Glutamatergic neuron (in vitro differentiated cells): ENCODE measurements at places on chromosomes 2 and 18. TPM values are rescaled to one million over a fixed set of nuclear protein-coding genes. Genes with fewer than 3 reads are reported as not detected.

GRCh38 chr2:236970656-236971010 is 115.1 kb upstream of the COPS8 start:
- no peak for DNase-seq

DNA sequence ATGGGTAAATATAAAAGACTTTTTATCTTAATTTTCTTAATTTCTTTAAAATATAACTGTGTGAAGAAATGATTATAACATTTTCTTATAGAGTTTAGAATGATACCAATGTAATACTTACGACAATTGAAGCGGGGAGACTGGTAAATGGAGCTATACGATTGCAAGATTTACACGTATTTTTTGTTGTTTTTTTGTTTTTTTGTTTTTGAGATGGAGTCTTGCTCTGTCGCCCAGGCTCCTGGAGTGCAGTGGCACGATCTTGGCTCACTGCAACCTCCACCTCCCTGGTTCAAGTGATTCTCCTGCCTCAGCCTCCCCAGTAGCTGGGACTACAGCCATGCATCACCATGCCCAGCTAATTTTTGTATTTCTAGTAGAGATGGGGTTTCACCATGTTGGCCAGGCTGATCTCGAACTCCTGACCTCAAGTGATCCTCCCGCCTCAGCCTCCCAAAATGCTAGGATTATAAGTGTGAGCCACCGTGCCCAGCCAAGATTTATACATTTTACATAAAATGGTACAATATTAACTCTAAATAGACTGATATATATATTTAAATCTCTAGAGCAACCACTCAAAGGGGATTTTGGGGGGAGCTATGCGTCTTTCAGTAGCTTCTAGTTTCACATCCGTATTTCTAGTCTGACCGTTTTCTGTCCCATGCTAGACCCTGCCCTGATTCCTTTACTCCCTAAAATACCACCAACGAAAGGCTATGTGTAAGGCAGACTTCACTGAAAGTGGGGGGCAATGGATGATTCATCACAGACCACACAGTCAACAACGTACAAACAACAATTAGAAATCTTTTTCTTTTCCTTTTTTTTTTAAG is 28.2 kb upstream of the ATG16L1 start:
- no peak for DNase-seq

DNA sequence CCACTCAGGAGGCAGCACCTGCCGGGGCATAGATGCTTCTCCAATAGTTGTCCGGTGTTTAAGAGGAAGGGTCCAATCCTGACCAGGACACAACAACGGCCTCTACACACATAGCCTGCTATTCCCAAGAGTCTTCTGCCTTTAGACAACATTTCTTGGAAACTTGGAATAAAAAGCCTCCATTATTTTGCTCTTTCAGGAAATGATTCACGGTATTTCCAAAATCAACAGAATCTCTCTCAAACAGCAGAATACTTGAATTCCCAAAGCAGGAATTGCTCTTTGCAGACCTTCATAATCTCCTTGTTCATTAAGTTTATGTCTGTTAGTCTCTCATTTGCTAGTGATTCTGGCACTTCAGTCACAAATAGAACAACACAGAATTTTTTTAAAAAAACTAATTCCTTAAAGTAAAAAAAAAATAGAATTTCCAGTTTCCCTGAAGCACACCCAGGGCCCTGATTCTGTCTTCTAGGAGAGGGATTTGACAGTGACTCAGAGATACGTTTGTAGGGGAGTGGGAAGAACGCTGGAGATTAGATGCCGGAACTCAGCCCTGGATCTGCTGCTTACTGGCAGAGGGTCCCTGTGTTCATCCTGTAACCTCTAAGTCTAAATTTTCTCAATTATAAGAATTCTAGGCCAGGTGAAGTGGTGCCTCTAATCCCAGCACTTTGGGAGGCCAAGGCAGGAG is 74.7 kb downstream of the NAB1 start:
- DNase-seq = no peak

DNA sequence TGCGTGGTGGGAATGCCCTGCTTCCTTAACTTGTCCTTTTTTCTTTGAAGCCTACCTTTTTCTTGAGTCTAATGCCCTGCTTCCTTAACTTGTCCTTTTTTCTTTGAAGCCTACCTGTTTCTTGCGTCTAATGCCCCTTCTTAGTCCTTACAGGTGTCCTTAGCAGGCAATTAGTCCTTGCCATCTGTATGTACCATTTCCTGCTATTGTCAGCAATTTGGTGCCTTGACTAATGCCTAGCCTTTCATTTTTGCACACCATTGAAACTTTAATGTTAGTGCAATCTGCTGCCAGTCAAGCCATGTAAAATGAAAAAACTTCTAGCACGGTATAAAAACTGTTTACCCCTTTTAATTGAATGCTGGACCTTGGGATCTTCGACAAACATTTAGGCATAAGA is 4.3 kb downstream of the KDM3A start:
- DNase-seq = no peak

FER1L5 gene
- total RNA-seq = 0.51 TPM
